Fibroblast of skin of right biceps (primary cell): ENCODE measurements at places on chromosomes 6 and 20.

GRCh38 chr6:34914358-34914757 is 25.3 kb downstream of the ANKS1A start:
- peak; percentile 28 for DNase-seq

DNA sequence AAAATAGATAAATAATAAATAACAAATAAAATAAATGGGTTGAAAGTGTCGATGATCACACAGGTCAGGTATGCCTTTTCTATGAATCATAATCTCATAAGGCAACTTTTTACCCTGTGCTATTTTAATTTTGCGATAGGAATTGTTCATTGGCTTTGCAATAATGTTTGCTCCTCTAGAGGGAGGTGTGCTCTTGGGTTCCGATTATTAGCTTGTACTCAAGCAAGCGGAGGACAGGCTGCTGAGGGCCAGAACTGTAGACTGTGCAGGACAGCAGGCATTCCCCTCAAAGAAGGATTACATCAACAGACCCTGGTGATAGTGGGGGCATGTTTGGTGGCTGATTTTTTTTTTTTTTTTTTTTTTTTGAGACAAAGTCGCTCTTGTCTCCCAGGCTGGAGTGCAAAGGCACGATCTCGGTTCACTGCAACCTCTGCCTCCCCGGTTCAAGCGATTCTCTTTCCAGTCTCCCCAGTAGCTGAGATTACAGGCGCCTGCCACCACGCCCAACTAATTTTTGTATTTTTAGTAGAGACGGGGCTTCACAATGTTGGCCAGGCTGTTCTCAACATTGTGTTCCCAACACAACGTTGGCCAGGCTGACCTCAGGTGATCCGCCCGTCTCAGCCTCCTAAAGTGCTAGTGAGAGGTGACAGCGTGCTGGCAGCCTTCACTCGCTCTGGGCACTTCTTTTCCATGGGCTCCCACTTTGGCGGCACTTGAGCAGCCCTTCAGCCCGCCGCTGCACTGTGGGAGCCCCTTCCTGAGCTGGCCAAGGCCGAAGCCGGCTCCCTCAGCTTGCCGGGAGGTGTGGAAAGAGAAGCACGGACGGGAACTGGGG is 35.6 kb downstream of the RIOK1 start:
- peak; percentile 61 for DNase-seq

DNA sequence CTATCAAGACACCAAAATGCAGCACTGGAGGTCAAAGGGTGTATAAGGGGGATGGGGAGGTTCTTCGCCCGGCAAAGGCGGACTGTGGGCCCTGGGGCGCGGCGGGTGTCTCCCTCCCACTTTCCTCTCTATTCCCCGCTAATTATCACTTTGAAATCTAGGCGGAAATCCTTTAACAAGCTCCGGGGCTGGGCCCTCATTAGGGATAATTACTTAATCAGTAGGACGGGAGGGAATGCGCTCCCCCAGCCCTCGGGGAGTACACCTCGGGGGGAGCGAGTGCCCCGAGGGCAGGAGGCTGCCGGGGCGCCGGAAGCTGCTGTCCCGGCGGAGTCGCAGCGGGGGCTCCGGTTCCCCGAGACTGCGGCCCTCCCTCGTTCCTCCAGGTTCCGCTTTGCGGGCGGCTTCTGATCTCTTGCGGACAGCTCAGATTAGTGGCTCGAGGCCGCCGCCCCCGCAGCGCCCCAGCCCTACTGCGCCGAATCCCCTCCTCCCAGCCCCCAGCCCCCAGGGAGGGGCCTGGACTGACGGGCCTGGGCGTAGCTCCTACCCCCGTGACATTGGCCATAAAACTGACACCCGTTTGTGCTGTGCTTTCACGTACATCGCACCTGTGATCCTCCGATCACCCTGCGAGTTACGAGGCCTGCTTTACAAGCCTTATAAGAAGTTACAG is 14.7 kb downstream of the MUCL3 start:
- DNase-seq, result peak; percentile 64

- DNase-seq, result no peak
These were observed 75.2 kb downstream of the MAP3K5 start for GRCh38 chr6:136716917-136717715.

- no peak for DNase-seq
These were observed 31.3 kb upstream of the E2F3 start for GRCh38 chr6:20370393-20370792.
